H9 (cell line): ENCODE measurements at places on chromosomes 12 and 14.

GRCh38 chr14:83568141-83568540 is 1961.8 kb upstream of the FLRT2 start:
- no peaks in the 10 kb centered on the region for H3K27me3 ChIP-seq
- no peak overlapping the region for H3K27ac ChIP-seq
- no peaks in the 10 kb centered on the region for H3K4me1 ChIP-seq
- no peak for DNase-seq
- no peak overlapping the region for H3K4me3 ChIP-seq

DNA sequence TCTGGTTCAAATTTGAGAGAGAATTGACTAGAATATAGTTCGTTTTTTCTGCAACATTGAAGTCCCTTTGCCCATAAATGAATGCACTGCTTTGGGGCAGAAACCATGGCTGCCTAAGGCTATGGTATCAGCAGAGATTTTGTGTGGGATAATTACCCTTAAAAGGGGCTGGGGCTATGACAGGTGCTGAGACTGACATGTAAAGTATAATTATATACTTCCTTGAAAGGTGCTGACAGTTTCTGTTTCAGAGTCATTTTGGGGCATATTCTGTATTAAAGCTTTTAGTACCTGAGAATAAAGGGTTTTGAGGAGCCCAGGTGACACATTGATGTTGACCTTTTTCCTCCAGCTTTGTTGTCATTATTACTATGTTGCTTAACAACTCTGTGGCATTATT is 150.3 kb upstream of the PTPRQ start:
- no peaks in the 10 kb centered on the region; the same call in 1 of the 3 replicates for H3K36me3 ChIP-seq
- no peaks in the 10 kb centered on the region for H3K4me1 ChIP-seq
- no peaks in the 10 kb centered on the region for H3K27me3 ChIP-seq
- no peak for DNase-seq

GRCh38 chr14:85619851-85620250 is 89.9 kb downstream of the FLRT2 start:
- H3K4me3 ChIP-seq: no peak overlapping the region
- H3K36me3 ChIP-seq: peaks cover 17% of the 10 kb centered on the region
- H3K4me1 ChIP-seq: no peaks in the 10 kb centered on the region; the same call in 1 of the 2 replicates
- no peak for DNase-seq

DNA sequence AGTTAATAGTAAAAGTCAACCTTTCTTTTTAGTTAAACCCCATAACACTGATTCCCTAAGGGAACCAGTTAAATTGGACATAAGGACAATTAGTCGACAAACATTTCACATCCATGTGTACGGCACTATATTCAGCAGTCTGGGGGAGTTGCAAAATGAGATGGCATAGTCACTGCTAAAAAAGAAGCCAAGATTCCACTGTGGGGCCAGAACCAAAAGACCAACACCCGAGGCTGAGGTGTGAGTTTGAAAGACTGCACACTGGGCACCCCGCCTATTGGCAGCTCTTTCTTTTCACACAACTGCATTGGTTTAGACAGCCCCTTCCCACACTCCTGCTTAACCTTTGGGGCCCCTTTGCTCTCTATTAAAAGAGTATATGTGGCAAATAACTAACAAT is 16.7 kb downstream of the SETD3 start:
- no peak overlapping the region for H3K27ac ChIP-seq

- no peaks in the 10 kb centered on the region for H3K27me3 ChIP-seq
- no peaks in the 10 kb centered on the region for H3K36me3 ChIP-seq
- DNase-seq: no peak
- no peak overlapping the region for H3K4me3 ChIP-seq
- H3K27ac ChIP-seq: no peak overlapping the region
Measured at GRCh38 chr12:12046401-12046800, 24.3 kb upstream of the BCL2L14 start.

DNA sequence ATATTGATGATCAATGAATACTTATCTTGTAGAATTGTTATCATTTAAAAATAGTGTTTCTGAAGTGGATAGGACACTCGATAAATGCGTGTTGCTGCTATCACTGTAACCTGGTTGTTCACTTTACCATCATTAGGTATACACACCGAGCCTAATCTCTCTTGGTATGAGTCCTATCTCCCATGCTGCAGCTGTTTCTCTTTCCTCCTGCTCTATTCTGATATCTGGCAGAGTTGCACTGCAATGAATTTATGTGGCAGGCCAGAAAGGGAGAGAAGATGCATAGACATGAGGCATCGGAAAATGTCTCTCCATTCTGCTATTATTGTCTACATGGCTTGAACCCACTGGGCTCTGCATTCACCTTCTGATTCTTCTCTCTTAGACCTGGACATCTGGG is 26.7 kb downstream of the KCNK10 start:
- no peaks in the 10 kb centered on the region for H3K4me1 ChIP-seq
- H3K27ac ChIP-seq: no peak overlapping the region
- H3K27me3 ChIP-seq: no peaks in the 10 kb centered on the region

- no peaks in the 10 kb centered on the region for H3K4me1 ChIP-seq
- H3K27me3 ChIP-seq: no peaks in the 10 kb centered on the region
- no peak overlapping the region for H3K27ac ChIP-seq
- DNase-seq: no peak
Measured at GRCh38 chr12:76288218-76288617, 60.0 kb downstream of the BBS10 start.

- H3K36me3 ChIP-seq: peaks cover 23% of the 10 kb centered on the region
- no peak overlapping the region for H3K27ac ChIP-seq
- peak; percentile 72 for DNase-seq
- no peaks in the 10 kb centered on the region for H3K27me3 ChIP-seq
- H3K4me1 ChIP-seq: no peaks in the 10 kb centered on the region
Measured at GRCh38 chr14:74905595-74906142, 17.4 kb downstream of the RPS6KL1 start.

GRCh38 chr14:100018054-100018453 is 47.2 kb upstream of the EVL start:
- no peaks in the 10 kb centered on the region for H3K27me3 ChIP-seq
- no peak for DNase-seq
- no peak overlapping the region for H3K4me3 ChIP-seq
- no peaks in the 10 kb centered on the region for H3K36me3 ChIP-seq
- no peaks in the 10 kb centered on the region for H3K4me1 ChIP-seq

DNA sequence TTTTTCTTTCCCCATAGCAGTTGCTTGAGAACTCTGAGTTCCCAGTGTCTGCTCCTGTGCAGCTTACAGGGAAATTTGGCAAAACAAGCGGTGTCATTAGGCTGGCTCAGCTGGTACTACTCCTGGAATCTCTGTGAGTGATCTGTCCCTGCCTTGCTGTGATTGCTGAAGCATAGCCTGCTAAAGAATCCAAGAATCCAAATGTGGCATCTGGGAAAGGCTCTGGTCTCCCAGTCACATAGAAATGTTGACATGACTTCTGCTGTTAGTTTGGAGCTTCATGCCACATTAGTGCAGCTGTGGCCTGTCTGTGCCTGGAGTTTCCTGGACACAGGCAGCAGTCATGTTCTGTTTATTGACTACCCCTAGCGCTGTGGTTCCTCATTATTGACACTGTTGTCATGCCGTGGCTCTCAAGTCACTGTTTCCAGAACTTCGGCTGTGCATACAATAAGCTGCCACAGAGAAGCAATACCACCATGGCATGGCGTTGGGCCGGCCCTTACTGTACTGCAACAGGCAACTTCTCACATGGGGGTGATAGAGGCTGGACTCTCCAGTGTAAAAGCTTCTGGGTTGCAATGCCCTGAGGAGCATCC is 166.8 kb downstream of the MYRFL start:
- H3K27me3 ChIP-seq: no peaks in the 10 kb centered on the region
- H3K4me3 ChIP-seq: no peak overlapping the region; the same call in 2 of the 3 replicates
- no peak overlapping the region for H3K27ac ChIP-seq
- H3K36me3 ChIP-seq: no peaks in the 10 kb centered on the region; the same call in 2 of the 3 replicates
- no peak for DNase-seq

DNA sequence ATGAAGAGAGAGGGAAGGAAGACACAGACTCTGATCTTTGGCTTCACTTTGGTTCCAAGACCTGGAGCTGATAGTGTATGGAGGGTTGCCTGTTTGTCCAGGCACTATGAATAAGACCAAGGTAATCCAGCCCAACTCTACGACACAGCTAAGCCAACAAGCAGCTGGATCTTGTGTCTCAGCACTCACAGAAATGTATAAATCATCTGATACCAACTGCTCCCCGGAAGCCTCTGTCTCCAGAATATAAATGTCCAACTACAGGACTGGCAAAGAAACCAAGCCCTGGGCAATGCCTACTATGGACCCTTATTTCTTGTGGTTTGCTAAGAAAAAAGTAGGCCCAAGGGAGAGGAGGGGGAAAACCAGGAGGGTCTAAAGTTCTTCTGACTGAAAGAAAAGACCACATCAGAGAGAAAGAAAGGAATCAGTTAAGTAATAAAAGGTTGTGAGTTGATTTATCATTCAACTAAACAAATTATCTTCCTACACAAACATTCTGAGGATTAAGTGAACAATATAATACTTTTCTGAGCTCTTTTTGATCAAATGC is 204.0 kb downstream of the DAD1 start:
- no peak overlapping the region for H3K4me3 ChIP-seq
- no peak overlapping the region for H3K27ac ChIP-seq
- no peaks in the 10 kb centered on the region for H3K27me3 ChIP-seq
- H3K4me1 ChIP-seq: no peaks in the 10 kb centered on the region; the same call in 1 of the 2 replicates

DNA sequence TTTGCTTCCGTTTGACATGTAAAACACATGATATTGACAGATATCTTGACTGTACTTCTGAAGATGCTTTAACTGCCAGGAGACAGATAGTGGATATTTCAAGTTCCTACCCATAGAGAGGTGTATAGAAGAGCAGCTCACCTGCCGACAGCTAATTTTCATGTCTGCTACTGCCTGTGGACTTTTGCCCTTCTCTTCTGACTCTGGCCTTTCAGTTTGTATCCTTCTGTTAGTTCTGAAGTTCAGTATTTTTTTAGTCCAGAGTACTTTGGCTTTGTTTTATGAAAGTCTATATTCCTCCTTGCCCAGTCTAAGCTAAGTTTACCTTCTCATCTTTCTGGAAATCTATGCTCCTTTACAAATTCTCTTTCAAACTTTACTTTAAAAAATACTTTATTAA is 30.8 kb upstream of the STK38L start:
- no peaks in the 10 kb centered on the region for H3K27me3 ChIP-seq
- H3K4me3 ChIP-seq: no peak overlapping the region
- DNase-seq: no peak
- no peaks in the 10 kb centered on the region for H3K4me1 ChIP-seq

DNA sequence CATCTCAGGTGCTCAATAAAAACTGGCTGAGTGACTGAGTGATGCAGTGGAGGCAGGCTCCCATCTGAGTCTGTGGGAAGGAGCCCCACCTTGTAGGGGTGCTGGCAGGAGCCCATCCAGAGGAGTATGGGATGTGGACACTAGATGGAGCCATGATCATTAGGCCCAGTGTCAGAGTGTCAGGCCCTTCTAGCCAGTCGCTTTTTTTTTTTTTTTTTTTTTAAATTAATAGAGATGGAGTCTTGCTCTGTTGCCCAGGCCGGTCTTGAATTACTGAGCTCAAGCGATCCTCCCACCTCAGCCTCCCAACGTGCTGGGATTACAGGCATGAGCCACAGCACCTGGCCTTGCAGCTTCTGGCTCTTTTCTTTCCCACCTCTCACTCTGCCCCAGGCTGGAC is 11.5 kb downstream of the RITA1 start:
- H3K4me1 ChIP-seq: no peaks in the 10 kb centered on the region

GRCh38 chr14:61551384-61551783 is 143.9 kb upstream of the HIF1A start:
- H3K4me3 ChIP-seq: no peak overlapping the region
- no peaks in the 10 kb centered on the region; the same call in 1 of the 2 replicates for H3K27me3 ChIP-seq
- no peak overlapping the region for H3K27ac ChIP-seq
- H3K4me1 ChIP-seq: peaks cover 10% of the 10 kb centered on the region; the same call in 1 of the 2 replicates

DNA sequence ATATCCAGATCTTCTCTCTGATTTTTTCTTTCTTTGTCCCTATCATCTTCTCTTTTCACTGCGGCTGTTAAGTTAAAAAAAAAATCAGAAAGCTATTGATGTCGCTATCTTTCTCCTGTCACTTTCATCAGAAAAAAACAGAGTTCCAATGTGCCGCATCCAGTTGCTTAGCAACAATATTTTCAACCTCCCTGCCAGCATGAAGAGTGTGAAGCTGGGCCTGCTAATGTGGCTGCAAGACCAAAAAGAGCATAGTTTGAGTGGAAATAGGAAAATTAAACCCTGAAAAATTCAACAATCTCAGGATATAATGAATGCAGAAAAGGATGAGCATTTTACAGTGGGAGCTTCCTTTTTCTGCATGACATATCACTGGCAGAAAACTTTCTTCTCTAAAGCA is 1025.4 kb upstream of the LRFN5 start:
- H3K36me3 ChIP-seq: no peaks in the 10 kb centered on the region
- H3K4me3 ChIP-seq: no peak overlapping the region
- H3K4me1 ChIP-seq: no peaks in the 10 kb centered on the region
- no peak overlapping the region for H3K27ac ChIP-seq
- DNase-seq: no peak
- H3K27me3 ChIP-seq: no peaks in the 10 kb centered on the region
